ENCODE measurements at places on chromosomes 7 and 10. TPM values are rescaled to one million over a fixed set of nuclear protein-coding genes. Genes with fewer than 3 reads are reported as not detected.

The UPK3BL2 gene
- total RNA-seq = 0.09 TPM

The CDC123 gene
- 69.4 TPM for total RNA-seq

The HMX3 gene
- total RNA-seq = not detected

The MET gene
- 0.23 TPM for total RNA-seq

The CC2D2B gene
- not detected for total RNA-seq

The TBC1D12 gene
- 8.4 TPM for total RNA-seq

The CPED1 gene
- 6.1 TPM for total RNA-seq

The SMC3 gene
- 17.3 TPM for total RNA-seq

The OR2A7 gene
- total RNA-seq = 0.17 TPM

The AGBL3 gene
- total RNA-seq = 0.58 TPM

The TDRD1 gene
- 0.23 TPM for total RNA-seq

The TRDMT1 gene
- 2.1 TPM for total RNA-seq

The MSMB gene
- not detected for total RNA-seq

The TET1 gene
- 5.4 TPM for total RNA-seq

The C10orf95 gene
- not detected for total RNA-seq

The OPN4 gene
- total RNA-seq = not detected

The WDR86 gene
- total RNA-seq = 7.6 TPM

The FAM13C gene
- 1.3 TPM for total RNA-seq

The UCMA gene
- total RNA-seq = not detected

The ZNF316 gene
- total RNA-seq = 10.1 TPM

The ZMIZ1 gene
- 26.2 TPM for total RNA-seq

The NEURL1 gene
- under 0.01 TPM for total RNA-seq
